ENCODE measurements at places on chromosomes 4 and X. TPM values are rescaled to one million over a fixed set of nuclear protein-coding genes. Genes with fewer than 3 reads are reported as not detected.

ZC4H2 gene
- total RNA-seq: 7.7 TPM

PLP1 gene
- not detected for total RNA-seq

CXorf65 gene
- 68.3 TPM for total RNA-seq

UGT2B7 gene
- total RNA-seq: not detected

KLF8 gene
- total RNA-seq: 20.5 TPM

TMEM156 gene
- 30.2 TPM for total RNA-seq

- H3K27ac ChIP-seq: no peak overlapping the region
- H3K4me1 ChIP-seq: no peaks in the 10 kb centered on the region
- no peak overlapping the region for H3K4me3 ChIP-seq
- H3K36me3 ChIP-seq: no peaks in the 10 kb centered on the region
- H3K27me3 ChIP-seq: no peaks in the 10 kb centered on the region
Measured at GRCh38 chr4:164413743-164414142, 340.2 kb upstream of the SMIM31 start.

- no peaks in the 10 kb centered on the region for H3K27me3 ChIP-seq
- H3K27ac ChIP-seq: no peak overlapping the region
- H3K4me3 ChIP-seq: no peak overlapping the region
- H3K36me3 ChIP-seq: no peaks in the 10 kb centered on the region
Measured at GRCh38 chrX:67734111-67734753, 190.4 kb downstream of the AR start.

GRCh38 chr4:24321616-24322015, 262.7 kb downstream of the DHX15 start:
- no peaks in the 10 kb centered on the region for H3K4me1 ChIP-seq
- H3K36me3 ChIP-seq: no peaks in the 10 kb centered on the region
- no peak for DNase-seq

- H3K36me3 ChIP-seq: peaks cover 2% of the 10 kb centered on the region
- H3K4me3 ChIP-seq: peak overlapping the region; percentile 99
- peak overlapping the region; percentile 94 for H3K27ac ChIP-seq
- H3K4me1 ChIP-seq: peaks cover 11% of the 10 kb centered on the region
- H3K27me3 ChIP-seq: no peaks in the 10 kb centered on the region
- no peak for DNase-seq
Measured at GRCh38 chrX:153966841-153967535, 4.6 kb downstream of the HCFC1 start.

DNA sequence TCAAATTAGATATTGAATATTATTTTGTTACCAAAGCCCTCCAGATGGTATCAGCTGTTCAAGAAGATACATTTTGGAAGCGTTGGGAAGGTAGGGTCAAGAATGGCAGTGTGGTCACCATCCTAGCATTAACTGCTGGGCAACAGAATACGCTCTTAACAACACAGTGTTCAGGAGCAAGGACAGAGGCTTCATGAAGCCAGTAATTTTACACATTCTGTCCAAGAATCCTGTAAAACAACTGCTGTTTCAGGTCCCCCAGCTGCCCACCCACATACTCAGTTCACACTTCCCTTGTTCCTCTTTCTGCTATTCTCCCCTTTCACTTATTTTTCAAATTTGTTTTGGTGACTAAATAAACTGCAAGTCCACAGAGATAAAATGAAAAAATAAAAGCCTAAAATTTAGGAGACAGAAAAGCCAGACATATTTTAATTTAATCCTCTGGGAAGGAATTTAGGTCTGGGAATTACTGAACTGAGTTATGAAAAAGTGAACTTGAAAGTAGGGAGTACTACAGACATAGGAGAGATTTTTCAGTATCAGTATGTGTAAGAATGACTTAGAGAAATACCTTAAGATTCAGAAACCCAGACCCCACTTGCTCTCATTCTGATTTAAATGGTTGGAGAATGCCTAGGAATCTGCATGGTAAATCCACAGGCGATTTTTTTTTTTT, 406.7 kb downstream of the MAPK10 start:
- H3K36me3 ChIP-seq: no peaks in the 10 kb centered on the region
- H3K27ac ChIP-seq: no peak overlapping the region
- H3K4me1 ChIP-seq: no peaks in the 10 kb centered on the region
- H3K27me3 ChIP-seq: no peaks in the 10 kb centered on the region

DNA sequence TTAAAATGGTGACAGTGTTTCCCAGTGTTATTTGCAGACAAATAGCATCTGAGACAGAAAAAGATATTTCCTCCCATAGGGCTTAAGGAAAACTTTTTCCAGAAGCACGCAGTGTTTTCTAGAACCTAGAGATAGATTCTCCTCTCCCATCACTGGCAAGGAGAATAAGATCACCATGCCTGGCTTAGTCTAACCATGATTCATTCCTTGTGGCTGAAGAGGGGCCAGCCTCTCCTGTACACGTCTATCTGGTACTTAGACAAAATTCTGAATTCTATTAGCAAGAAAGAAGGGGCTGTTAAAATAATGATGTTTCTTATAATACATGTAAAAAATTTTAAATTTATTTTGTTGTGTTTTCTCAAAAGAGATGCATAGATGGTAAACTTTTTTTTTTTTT, 296.1 kb upstream of the LDB2 start:
- H3K27me3 ChIP-seq: peaks cover 6% of the 10 kb centered on the region
- H3K27ac ChIP-seq: no peak overlapping the region
- H3K4me3 ChIP-seq: no peak overlapping the region
- DNase-seq: no peak
- no peaks in the 10 kb centered on the region for H3K4me1 ChIP-seq

- H3K27me3 ChIP-seq: peaks cover 10% of the 10 kb centered on the region
- H3K4me3 ChIP-seq: no peak overlapping the region
- no peak for DNase-seq
Measured at GRCh38 chrX:19204636-19205035, 82.4 kb upstream of the ADGRG2 start.

DNA sequence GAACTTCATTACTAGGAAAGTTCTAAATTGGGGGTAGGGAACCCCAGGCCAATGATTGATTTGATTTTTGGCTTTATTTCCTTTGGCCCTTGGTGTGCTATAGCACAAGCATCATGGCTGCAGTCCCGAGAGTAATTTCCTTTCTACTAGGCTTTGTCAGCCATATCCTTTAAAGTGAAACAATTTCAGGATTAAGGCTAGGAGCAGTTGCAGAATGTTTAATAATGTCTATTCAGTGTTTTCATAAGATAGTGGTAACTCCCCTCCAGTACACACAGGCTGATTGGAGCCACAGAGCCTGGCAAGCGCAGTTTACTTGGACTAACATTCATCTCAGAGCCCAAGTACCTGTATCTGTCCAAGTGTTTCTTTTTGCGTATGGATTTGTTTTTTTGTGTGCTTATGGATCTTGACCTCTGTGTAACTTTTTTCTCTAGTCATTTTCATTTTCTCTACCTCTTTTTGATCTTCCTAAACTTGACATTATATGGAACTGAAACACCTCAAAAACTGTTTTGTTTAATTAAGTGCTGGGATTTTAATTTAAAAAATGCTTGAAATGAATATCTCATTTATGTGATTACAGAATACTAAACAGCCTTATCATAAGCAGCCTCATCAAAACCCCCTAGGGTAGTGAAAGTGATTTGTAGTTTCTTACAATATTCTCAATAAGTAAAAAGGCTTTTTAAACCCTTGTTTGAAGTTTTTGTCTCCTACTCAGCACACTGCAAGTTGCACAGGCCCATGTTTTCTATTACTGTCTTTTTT, 7.5 kb downstream of the STIM2 start:
- DNase-seq: no peak
- peaks cover 6% of the 10 kb centered on the region for H3K36me3 ChIP-seq
- H3K4me3 ChIP-seq: peak overlapping the region; percentile 63

GRCh38 chrX:148513661-148514060, 13.2 kb downstream of the AFF2 start:
- no peaks in the 10 kb centered on the region for H3K4me1 ChIP-seq
- no peak overlapping the region for H3K4me3 ChIP-seq
- H3K36me3 ChIP-seq: peaks cover 2% of the 10 kb centered on the region
- no peaks in the 10 kb centered on the region for H3K27me3 ChIP-seq

DNA sequence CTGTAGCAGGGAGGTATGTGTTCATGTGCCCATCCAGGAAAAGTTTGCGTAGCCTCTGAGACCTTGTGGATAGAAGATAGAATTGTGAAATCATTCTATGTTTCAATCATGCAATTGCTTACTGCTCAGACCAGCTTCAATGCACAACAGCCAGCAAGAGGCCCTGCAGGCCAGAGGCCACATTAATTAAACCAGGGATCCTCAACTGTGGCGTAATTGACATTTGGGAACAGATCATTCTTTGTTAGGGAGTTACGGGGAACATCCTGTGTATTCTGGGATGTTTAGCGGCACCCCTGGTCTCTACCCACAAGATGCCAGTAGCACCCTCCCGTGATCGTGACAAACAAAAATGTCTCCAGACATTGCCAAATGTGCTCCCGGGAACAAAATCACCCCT, 86.5 kb upstream of the PRPS2 start:
- no peaks in the 10 kb centered on the region for H3K36me3 ChIP-seq
- no peak overlapping the region for H3K27ac ChIP-seq
- H3K4me3 ChIP-seq: no peak overlapping the region

- peaks cover 2% of the 10 kb centered on the region for H3K36me3 ChIP-seq
- no peak overlapping the region for H3K27ac ChIP-seq
- H3K27me3 ChIP-seq: no peaks in the 10 kb centered on the region
- no peak overlapping the region for H3K4me3 ChIP-seq
- DNase-seq: no peak
Measured at GRCh38 chr4:82988323-82988832, 22.2 kb downstream of the LIN54 start.

All from T-helper 17 cell (primary cell).